ENCODE measurements at places on chromosomes 1 and 21.

GRCh38 chr1:3864884-3865283, 7.6 kb downstream of the DFFB start:
- DNase-seq: no peak

DNA sequence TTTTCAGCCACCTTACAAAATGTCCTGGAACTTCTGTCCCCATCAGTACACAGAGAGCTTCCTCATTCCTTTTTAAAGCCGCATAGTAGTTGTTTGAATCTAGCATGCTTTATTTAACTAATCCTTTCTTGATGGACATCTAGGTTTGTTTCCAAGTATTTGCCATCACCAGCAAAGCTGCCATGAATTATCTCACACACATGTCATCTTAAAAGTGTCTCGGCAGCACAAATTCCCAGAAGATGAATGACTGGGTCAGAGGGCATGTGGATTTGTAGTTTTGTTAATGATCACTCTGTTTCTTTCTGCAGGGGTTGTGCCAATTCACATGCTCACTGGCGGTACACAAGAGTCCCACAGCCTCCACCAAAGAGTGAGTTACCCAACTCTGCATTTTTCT, 68.3 kb downstream of the CLIC6 start:
- DNase-seq: no peak

GRCh38 chr1:92916899-92917298, 44.4 kb downstream of the DIPK1A start:
- no peak for DNase-seq

GRCh38 chr1:205395616-205396015, 26.2 kb downstream of the LEMD1 start:
- DNase-seq: no peak

- no peak for DNase-seq
Observed at GRCh38 chr1:246800756-246801155, 76.5 kb downstream of the SCCPDH start.

DNA sequence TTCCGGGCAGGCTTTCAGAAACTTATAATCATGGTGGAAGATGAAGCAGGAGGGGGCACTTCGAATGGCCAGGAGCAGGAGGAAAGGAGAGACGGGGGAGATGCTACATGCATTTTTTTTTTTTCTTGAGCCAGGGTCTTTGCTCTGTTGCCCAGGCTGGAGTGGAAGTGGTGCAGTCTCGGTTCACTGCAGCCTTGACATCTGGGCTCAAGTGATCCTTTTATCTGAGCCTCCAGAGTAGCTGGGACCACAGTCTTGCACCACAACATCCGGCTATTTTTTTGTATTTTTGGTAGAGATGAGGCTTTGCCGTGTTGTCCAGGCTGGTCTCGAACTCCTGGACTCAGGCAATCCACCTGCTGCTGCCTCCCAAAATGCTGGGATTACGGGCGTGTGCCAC, 61.6 kb downstream of the SELENOF start:
- no peak for DNase-seq

DNA sequence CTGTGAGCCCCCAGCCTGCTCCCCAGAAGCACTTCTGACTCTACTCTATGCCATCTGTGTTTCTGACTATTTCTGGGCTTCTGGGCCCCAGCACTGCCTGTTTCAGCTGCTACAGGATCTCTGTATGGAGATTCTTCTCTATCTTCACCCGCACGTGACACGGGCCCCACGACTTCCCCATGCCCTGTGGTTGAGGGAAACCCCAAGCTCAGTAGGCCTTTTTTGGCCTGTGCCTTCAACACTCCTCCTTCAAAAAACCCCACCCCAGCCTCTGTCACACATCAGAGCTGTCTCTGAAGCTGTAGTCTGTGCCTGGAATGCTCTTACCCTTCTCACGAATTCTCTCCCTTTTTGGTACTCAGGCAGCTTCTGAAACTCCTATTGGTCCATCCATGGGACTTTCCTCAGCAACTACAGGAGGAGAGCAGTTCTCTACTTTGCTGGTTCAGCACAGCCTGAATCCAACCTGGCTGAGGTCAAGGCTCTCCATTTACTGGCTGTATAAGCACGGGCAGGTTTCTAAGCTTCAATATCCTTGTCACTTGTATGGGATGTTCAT, 2.0 kb upstream of the NID1 start:
- no peak for DNase-seq

DNA sequence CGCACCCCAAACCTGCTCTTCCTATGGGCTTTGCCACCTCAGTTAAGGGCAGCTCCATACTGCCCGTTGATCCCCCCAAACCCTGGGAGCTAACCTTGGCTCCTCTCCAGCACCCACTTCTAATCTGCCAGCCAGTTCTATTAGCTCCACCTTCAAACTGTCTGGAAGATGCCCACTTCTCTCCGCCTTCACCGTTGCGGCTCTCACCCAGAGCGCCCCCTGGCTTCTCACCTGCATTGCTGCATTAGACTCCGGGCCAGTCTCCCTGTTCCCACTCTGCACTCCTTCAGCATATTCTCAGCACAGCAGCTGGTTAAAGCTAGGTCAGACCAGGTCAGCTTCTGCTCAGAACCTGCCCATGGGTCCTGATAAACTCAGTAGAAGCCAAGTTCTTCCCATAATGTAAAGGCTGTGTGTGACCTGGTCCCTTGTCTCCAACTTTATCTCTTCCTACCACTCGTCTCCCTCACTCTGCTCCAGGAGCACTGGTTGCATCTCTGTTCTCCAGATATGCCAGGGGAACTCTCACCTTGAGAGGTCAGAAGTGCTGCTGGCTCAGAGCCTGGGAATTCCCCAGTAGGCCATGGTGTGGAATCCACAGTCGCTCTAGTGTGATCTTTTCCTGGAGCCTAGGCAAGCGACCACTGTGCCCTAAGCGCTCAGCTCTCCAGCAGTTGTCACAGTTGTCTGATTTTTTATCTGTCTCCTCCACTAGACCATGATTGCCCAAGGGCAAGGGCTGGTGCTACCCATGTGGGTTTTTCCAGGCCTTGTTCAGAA, 150.3 kb downstream of the HMGB4 start:
- no peak for DNase-seq

DNA sequence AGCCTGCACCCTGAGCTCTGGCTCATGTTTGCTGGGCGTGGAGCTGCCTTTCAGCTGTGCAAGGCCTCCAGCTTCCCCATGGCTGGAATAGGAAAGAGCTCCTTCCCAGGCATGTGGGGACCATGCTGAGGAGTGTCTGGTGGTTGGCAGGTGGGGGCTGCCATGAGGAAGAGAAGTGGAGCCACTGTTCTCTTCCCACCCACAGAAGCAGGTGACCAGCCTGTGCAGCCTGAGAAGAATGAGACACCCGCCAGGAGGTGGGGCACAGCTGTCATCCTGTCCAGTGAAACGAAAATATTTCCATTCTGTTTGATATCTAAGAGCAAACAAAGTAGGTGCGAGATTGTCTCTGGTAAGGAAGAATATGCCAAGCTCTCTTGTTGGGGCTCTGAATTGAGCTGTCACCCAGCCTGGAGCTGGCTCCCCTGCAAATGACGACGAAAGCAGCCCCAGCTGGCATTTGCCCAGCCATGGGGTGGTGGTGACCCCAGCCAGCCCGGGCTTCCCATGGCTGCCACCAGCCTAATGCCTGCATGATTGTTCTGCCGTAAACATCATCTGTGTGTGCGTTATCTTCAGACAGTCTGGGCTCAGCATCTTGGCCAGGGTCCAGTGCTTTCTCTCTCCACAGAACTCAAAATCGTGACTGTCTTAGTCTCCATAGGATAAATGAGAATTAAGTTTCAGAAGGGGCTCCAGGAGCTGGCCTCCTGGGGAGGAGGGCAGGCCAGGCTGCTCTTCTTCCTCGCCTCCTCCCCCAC, 429.8 kb upstream of the VAMP3 start:
- no peak for DNase-seq

- DNase-seq: no peak
Observed at GRCh38 chr1:26759531-26759930, 28.2 kb upstream of the PIGV start.

DNA sequence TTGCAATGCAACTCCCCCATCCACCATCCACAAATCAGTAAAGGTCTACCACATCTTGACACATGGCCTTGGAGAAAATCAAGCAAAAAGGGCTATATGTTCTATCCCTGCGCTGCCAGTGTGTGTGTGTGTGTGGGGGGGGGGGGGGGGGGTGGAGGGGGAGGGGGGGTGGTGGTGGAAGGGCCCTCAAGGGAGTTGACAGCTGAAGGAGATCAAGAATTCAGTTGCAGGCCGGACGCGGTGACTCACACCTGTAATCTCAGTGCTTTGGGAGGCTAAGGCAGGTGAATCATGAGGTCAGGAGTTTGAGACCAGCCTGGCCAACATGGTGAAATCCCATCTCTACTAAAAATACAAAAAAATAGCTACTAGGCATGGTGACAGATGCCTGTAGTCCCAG, 37.6 kb upstream of the CLIC4 start:
- DNase-seq: no peak

All from NCI-H446 treated with DMSO at 0.1 percent for 48 hours (cell line).